T-helper 1 cell (primary cell): ENCODE measurements at places on chromosomes 6 and 20.
A peak's percentile ranks its signal among the peaks of the same experiment; 100 is the strongest.

GRCh38 chr20:20463933-20464374 lies 96.0 kb downstream of the INSM1 start:
- no peak for DNase-seq

DNA sequence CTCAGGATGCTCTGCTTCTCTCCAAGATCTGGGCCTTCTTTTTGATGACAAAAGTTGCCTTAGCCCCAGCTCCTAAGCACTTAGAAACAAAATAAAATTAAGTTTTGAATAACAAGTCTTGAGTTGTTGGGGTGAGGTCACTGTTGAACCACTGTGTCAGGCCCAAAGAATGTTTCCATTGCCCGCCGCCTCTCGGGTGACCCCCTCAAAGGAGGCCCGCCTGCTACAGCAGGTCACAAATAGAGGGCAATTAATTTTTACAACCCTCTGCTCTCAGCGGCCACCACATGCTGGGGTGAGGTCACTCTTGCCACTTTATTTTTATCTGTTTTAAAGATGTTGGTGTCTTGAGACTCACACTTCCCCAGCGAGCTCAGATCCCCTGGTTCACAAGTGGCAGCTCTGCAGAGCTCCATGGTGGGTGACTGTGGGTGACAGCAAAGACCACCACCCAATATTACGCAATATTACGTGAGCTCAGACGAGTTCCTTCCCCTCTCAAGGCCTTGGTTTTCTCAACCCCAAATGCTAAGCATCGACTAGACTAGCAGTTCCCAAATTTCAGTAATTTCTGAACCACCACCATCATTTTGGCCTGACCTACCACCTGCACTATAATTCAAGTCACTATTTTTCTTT lies 247.7 kb upstream of the PMEPA1 start:
- DNase-seq, result no peak

GRCh38 chr6:157673596-157673995 lies 149.4 kb upstream of the SNX9 start:
- no peak for DNase-seq

DNA sequence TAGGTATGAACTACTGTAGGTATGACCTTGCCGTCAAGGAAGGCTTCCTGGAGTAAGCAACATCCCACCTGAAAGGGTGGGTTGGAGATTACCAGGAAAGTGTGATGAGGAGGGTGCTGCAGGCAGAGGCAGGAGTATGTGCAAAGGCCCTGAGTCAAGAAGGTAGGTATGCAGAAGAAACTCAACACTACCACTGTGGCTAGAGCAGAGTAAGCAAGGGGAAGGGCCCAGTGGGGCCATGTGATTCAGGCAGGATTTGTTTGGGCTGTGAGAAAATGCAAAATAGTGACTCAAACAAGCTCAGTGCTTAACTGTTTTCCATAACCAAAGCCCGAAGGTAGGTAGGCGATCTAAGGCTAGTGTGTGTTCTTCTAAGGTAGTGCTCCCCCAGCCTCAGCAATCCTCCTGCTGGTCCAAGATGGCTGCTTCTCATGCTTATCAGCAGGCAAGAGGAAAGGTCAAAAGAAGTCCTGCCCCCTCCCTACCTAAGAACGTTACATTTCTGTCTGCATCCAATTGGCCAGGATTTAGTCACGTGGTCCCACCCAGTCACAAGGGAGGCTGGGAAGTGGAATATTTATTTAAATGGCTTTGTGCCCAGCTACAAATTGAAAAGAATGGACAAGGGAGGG lies 36.2 kb upstream of the HMGA1 start:
- no peak for DNase-seq

- DNase-seq, result no peak
Measured at GRCh38 chr6:117491916-117492315, 9.4 kb downstream of the DCBLD1 start.

- DNase-seq, result no peak
Measured at GRCh38 chr6:125952764-125953501, 3.6 kb upstream of the HINT3 start.

- no peak for DNase-seq
Measured at GRCh38 chr6:113049190-113049589, 702.1 kb downstream of the RFPL4B start.

- DNase-seq, result peak; percentile 20
Measured at GRCh38 chr20:58389324-58389967, 417 bp downstream of the VAPB start.

DNA sequence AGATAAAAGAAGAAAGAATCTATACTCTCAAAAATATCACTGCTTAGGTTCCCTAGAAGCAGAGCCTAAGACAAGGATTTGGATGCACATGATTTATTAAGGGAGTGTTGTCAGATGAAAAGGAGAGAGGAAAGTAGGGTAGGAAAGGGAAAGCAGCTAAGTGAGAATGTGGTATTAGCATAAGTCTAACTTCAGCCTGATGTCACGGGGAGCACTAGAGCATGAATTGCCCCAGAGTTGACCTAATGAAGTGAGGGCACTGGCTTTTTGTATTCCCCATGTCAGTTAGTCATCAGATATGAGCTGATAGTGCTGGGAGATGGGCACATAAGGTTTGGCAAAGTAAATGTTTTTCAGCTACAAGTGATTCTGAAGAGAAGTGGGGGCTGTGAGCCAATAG lies 129.0 kb upstream of the THEMIS start:
- no peak for DNase-seq

DNA sequence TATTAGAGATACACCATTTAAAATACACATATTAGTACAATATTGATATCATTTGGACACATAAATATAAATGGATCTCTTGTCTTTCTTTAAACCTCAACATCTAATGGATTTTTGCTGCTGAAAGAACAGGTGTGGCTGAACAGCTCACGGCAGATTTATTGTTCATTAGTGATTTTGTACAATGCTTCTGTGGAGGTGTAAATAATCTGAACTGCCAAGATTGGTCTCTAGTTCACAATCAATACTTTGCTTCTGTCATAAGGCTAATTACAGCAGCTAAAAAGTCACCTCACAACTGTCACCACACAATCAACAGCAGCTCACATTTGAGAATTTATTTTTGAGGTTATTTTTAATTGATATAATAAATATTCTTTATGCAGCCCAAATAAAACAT lies 162.0 kb upstream of the SIM1 start:
- no peak for DNase-seq

GRCh38 chr20:873875-874607 lies 40.5 kb downstream of the FAM110A start:
- no peak for DNase-seq

GRCh38 chr20:370151-370600 lies 10.4 kb upstream of the TRIB3 start:
- no peak for DNase-seq

GRCh38 chr6:105794239-105794638 lies 291.9 kb upstream of the PRDM1 start:
- no peak for DNase-seq

DNA sequence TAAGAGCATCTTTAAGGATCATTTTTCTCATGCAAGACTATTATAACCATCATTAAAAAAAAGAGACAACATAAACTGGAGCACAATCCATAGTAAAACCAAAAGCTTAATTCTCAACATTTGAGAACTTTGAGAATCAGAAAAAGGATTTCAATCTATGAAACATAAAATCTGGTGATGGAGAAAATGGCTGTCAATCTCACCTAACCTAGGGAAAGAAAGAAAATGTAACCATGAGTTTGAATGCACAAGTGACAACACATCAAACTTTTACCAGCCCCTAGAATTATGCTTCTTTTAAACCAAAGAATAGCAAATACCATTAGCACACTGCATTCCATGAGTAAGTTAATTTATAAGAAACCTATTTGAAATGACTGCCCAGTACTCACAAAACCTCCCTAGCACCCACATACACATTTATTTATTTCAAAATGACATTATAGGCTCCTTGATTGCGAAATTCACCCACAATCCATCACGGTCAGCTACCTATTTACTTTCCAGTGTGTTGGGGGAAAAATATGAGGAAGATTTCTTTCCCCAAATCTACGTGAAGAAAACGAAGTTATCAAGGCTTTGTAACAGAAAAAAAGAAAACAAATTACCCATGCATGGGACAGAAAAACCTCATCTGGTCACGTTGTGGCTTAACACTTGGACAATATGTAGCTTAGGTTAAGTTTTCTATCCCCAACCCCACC lies 828 bp downstream of the ASCC3 start:
- DNase-seq, result peak; percentile 4

GRCh38 chr6:15337582-15337981 lies 91.7 kb downstream of the JARID2 start:
- no peak for DNase-seq

GRCh38 chr6:151693366-151693765 lies 114.1 kb upstream of the ESR1 start:
- no peak for DNase-seq

DNA sequence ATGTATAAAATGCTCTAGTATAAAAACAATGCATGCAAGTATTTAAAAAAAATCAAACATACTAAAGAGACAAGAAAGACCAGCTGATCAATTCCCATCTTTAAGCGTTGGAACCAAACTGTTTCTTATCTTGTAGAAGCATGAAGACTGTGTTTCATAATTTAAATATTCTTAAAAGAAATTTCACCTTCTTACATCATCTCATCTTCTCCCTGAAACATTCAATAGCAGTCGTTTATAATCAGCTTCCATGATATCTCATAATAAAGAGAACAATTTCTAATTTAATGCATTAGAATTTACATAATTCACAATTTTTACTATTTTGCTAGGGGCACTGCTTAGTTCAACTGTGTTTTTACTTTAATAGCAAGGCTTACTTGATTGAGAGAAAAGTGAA lies 468.1 kb upstream of the MARCKS start:
- DNase-seq, result no peak

DNA sequence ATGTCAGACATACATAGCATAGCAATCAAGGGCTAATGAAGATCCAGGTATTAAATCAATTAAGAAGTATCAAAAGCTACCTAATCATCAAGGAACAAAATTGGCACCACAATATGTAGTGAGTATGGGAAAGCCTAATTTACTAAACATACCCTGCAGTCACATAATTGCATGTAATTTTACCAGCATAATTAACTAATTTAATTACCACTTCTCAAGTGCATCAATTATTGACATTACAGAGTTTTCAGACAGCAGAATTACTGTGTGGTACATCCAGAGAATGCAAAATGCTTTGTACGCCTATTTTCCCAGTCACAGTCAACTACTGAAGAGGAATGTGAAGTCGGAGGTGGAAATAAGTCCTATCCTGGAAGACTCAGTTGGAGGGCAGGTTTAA lies 279.0 kb upstream of the ID4 start:
- DNase-seq, result no peak

GRCh38 chr20:19775353-19776253 lies 17.5 kb downstream of the RIN2 start:
- no peak for DNase-seq

- no peak for DNase-seq
Measured at GRCh38 chr6:31882344-31882743, 3.5 kb upstream of the SLC44A4 start.

GRCh38 chr20:46122516-46123481 lies 4.7 kb downstream of the CD40 start:
- DNase-seq, result no peak

DNA sequence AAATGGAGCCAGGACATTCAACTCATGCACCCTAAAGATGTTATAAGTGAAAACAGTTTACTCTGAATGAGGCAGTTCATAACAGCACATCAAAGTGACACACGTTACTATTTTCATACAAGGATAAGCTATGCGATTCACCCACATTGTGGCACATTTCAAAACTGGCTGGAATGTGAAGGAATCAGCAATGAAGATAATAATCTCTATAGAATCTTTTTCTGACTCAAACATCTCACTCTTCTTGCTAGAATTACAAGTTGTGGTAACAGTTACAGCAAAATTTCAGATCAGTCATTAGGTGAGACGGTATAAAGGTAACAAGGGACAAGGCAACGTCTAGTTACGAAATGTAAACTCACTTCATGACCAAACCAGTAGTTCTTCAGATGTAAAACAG lies 17.5 kb downstream of the TMEM244 start:
- no peak for DNase-seq

- no peak for DNase-seq
Measured at GRCh38 chr6:30000156-30000791, 57.9 kb downstream of the HLA-A start.

GRCh38 chr20:9040863-9041524 lies 27.9 kb upstream of the PLCB4 start:
- no peak for DNase-seq

GRCh38 chr6:4516206-4516605 lies 260.0 kb upstream of the CDYL start:
- DNase-seq, result no peak

GRCh38 chr6:138667408-138667807 lies 106.2 kb upstream of the CCDC28A start:
- no peak for DNase-seq

DNA sequence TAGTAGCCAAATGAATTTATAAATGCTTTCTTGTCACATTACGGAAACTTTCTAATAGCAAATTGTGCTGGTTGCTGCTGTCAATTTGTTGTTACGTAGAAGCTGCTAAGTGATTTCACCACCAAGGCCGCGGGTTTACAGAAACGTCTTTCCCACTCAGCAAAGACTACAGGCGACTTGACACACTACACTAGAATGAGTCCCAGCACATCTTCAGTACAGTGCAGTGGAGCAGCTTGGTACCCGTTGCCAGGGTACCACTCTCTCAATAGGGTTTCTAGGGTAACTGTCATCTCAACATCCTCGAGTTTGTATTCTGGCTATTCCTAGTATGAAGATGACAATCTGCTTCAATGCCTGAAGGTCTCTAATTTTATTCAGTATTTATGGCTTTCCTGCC lies 22.7 kb upstream of the ZDHHC14 start:
- no peak for DNase-seq

DNA sequence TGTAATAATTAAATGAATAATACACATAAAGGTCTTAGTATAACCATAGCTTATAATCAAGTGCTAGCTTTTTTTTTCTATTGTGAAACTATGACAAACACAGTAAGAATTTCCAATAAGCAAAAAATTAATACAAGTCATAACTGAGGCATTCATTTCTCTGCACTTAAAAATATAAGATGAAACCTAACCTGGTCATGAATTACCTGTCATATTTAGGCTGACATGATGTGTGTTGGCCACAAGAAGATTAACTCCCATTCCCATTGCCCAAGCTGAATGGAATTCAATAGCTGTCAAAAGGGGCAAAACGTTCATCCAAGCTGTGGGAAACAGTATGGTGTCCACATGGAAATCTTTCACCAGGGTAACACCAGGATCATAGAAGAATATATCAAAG lies 5.4 kb downstream of the VNN2 start:
- no peak for DNase-seq

DNA sequence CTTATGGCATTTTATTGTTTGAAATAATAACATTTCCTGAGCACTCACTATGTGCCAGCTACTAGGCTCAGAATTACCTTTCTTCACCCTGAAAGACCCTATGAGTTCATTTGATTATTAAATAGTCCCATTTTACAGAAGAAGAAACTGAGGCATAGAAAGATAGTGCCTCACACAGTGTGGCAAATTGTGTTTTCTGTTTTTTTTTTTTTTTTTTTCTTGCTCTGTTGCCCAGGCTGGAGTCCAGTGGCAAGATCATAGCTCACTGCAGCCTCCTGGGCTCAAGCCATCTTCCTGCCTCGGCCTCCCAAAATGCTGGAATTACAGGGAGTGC lies 59.7 kb upstream of the PTPN1 start:
- DNase-seq, result no peak
